Large intestine (tissue), 12 donors: ENCODE measurements at places on chromosomes 11 and 22.
A peak's percentile ranks its signal among the peaks of the same experiment; 100 is the strongest.

DNA sequence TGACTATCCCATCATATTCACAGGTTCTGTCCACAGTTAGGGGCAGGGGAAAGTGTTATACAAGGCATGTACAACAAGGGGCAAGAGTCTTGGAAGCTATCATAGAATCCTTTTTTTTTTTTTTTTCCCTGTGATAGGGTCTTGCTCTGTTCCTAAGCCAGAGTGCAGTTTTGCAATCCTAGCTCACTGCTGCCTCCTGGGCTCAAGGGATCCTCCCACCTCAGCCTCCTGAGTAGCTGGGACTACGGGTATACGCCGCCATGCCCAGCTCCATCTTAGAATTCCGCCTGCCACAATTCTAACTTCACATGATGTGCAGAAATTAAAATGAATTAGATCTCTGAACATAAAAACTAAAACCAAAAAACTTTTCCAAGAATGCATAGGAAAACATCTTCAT is 31.7 kb downstream of the ZFTA start:
- no peak for DNase-seq

- no peak for DNase-seq
Measured at GRCh38 chr22:50443801-50444625, 30.8 kb downstream of the SBF1 start.

- DNase-seq, result no peak
Measured at GRCh38 chr11:46246521-46246920, 30.9 kb upstream of the CREB3L1 start.

DNA sequence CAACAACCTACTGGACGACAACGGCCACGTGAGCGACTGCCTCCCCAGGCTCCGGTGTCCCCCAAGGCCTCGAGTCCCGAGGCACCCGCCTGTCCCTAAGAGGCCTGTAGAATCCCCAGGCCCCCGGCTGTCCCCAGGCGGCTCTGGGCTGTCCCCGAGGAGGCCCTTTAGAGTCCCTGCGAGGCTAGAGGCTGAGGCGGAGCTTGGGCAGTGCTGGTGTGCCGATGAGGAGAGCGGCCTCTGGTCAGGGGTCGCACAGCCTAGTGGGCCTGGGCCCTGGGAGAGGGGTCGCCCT is 3.7 kb downstream of the TBX1 start:
- no peak for DNase-seq

DNA sequence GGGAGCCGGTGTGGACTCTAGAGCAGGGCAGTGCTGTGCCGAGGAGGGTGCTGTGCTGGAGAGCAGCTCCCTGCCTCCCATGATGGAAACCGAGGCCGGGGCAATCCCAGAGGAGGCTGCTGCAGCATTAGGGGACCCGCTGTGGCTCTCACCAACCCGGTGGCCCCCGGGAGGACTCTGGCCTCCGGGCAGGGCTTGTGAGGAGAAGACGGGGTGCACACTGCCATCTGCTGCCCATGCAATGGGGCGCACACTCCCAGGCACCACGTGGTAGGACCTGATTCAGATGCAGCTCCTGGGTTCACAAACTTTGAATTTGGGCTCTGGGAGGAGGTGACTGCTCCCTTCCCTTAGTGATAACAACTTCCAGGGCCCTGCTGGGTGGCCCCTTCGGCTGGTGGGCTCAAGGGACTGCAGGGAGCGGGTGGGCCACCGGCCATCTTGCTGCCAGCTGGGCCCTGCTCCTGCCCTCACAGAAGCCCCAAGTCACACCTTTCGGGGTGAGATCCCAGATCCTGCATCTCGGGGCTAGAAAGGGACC is 93.8 kb upstream of the FGF3 start:
- peak; percentile 50 for DNase-seq

DNA sequence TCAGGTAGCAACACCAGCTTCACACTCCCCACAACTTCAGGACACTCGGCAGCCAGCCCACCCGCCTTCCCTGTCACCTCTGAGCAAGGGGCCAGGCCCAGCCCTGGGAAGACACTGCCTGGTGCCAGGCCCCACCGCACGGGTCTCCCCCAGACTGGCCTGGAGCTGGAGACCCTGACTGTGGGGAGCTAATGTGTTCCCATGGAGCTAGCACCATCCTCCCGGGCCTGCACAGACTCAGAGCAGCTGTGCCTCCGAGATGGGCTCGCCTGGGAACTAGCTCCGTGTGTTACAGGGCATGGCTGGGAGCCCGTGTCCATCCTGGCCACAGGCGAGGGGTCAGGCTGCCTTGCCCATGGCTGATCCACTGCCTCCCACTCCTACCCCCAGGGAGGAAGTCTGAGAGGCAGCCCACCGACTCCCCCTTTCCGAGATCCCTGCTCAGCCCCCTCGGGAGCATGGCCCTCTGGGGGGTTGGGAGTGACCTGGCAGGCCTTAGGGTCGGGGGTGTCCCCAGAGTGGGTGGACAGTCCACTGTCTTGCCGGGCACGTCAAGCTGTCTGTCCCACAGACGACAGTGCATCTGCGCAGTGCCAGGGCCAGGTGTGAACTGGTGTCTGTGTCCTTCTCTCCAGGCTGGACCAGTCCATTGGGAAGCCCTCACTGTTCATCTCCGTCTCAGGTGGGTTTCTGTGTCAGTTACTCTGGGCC is 76.7 kb upstream of the KCNQ1OT1 start:
- DNase-seq, result no peak

DNA sequence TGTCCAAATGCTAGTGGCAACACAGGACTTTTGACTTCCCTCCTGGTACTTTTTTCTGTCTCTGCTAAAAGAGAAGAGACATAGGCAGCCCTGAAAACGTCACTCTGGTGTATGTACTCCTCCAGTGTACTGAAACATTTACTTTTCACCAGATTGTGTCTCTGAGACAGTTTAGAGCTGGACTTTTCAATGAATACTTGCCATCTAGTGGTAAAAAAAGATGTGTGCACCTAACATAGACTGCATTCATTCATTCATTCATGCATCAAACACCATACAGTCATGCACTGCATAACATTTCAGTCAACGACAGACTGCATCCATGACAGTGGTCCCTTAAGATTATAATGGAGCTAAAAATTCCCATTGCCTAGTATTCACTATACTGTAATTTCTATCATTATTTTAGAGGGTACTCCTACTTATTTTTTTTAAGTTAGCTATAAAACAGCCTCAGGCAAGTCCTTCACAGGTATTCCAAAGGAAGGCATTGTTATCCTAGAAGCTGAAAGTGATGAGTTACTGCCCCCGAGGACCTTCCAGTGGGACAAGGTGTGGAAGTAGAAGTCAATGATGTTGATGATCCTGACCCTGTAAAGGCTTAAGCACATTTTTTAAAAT is 186.2 kb downstream of the SPON1 start:
- DNase-seq, result peak; percentile 29

GRCh38 chr11:69640995-69641581 is at the start of gene CCND1:
TSS of gene CCND1 (plus strand) at chr11:69641156. CDS start at chr11:69641314, 158 bp downstream.
- peak; percentile 90 for DNase-seq
